ENCODE measurements at places on chromosomes 12 and 14.
A peak's percentile ranks its signal among the peaks of the same experiment; 100 is the strongest.

GRCh38 chr12:124036657-124037109, 63.7 kb downstream of the ZNF664 start:
- peak; percentile 37 for DNase-seq

DNA sequence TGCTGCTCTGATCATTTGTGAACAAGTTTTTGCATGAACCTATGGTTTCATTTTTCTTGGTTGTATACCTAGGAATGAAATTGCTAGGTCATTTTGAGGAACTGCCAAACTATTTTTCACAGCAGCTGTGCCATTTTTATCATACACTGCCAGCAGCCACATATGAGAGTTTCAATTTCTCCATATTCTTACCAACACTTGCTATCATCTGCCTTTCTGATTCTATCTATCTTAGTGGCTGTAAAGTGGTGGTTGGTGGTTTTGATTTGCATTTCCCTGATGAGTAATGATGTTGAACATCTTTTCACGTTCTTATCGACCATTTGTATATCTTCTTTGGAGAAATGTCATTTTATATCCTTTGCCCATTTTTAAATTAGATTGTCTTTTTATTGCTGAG, 146.1 kb downstream of the C12orf75 start:
- no peak for DNase-seq

GRCh38 chr12:1382826-1383225, 211.6 kb downstream of the FBXL14 start:
- no peak for DNase-seq

- no peak for DNase-seq
Measured at GRCh38 chr12:50099302-50100008, 4.4 kb upstream of the GPD1 start.

DNA sequence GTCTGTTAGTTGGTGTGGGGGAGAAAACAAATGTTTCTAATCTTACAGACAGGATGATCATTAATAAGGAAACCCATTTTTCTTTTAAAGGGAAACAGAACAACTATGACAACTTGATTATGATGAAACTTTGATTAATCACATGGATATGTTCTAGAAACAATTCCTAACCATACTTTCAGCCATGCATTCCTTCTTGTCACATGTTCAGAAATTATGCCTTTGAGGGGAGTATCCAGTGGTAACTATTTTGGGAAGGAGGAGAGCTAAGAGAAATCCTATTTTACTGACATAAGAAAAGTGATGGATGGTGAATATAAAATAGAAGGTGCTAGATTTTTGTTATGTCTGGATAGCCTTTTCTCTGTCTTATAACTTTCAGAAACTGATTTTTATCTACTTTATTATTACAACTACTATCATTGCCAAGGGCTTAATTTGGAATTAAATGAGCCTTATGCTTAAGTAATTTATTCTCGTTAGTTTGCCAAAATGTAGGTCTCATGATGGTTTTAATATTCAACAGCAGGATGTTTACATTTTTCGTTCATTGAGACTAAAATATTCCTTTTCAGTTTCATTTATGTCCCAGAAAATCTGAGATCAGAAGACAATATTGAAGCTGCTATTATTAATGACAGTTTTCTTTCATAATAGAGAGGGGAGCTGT, 200.1 kb downstream of the TMTC2 start:
- no peak for DNase-seq

GRCh38 chr12:92496790-92497189, 206.0 kb upstream of the PLEKHG7 start:
- no peak for DNase-seq

DNA sequence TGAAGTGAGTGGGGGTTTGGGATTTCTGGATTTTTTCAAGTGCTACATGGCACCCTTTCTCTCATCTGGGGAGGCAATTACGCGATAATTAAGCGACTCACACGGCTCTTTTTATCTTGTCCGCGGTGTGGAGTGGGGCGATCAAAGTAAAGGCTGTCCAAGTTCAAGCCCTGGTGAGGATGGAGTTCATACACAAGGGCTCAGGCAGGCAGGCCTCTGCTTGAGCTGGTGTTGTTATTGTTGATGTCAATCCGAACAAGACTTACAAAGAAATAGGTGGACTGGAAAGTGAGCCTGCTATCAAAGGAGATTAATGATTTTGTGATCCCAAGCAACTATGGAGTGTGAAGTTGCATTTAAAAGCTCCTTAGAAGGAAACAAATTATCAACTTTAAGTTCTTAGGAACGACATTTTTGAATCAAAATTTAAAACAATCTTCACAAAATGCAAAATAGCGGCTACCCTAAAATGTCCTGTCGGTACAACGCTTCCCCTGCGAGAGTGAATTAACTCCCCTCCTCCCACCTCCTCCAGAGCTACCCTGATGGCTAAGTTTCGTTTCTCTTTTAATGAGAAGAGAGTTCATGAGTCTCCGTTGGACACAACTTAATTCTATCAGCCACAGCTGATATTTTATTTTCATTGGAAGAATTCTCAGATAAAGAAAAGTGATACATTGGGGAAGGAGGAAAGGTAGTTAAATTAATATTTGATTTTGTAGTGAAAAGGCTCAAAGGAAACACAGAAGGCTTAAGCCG, 5.9 kb downstream of the FOXA1 start:
- no peak for DNase-seq

GRCh38 chr14:54175298-54175942, 218.8 kb upstream of the BMP4 start:
- DNase-seq = peak; percentile 59

DNA sequence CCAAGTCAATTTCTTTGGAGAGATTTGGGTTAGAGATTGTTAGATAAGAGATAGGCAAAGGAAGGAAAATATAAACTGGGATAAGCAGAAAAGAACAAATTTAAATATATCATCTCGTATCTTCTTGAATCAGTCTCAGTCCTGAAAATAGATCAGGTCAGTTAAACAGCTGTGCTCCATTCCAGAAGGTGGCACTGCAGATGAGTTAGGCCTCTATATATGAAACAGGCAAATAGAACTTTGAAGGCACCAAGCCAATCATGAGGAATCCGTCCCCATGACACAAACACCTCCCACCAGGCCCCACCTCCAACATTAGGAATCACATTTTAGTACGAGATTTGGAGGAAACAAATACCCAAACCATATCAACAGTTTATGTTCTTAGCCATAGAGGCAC, 605.5 kb upstream of the USP15 start:
- DNase-seq = no peak

DNA sequence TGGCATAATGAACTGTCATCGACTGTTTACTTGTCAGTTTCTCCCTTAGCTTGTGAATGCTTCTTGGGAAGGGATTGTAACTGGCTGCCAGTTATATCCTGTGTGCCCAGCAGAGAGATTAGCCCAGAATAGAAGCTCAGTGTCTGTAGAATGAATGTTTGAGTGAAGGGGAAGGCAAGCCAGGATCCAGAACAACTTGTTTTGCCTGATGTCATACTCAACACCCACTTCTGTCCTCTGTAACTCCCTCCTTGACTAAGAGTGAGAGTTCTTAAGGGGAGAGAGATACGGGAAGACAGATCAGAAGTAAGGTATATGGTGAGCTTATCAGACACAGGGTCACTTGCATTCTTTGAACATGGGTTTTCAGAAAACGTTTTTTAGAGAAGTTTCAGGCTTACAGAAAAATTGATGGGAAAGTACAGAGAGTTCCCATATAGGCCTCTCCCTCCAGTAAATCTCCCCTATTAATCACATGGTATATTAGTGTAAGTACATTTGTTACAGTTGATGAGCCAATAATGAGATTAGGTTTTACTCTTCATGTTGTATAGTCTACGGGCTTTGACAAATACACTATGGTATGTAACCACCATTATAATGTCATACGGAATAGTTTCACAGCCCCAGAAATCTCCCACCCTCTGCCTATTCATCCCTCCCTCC, 5.6 kb upstream of the SPPL3 start:
- DNase-seq = no peak

- DNase-seq = no peak
Measured at GRCh38 chr14:99662846-99663245, 17.9 kb downstream of the HHIPL1 start.

DNA sequence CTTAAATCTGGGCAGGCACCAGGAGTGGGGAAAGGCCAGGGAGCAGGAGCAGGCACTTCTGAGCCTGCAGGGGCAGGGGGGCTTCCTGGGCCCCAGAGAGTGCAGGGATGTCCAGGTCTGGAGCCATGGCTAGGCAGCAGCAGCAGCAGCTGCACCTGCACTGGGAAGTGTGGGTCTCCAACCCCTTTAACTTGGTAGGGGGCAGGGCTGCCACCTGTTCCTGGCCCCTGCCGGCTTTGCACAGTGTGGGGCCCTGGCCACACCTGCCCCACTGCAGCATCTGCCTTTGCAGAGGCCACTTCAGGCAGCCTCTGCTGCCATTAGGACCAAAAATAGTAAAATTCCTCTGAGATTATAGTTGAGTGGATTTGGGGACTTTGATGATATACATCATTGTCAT, 138.5 kb downstream of the SLC16A7 start:
- no peak for DNase-seq

GRCh38 chr12:3076730-3077571, at the start of gene TSPAN9:
TSS of gene TSPAN9 (plus strand) at chr12:3077379. CDS start at chr12:3201194, 123,815 bp downstream.
- peak; percentile 82 for DNase-seq

DNA sequence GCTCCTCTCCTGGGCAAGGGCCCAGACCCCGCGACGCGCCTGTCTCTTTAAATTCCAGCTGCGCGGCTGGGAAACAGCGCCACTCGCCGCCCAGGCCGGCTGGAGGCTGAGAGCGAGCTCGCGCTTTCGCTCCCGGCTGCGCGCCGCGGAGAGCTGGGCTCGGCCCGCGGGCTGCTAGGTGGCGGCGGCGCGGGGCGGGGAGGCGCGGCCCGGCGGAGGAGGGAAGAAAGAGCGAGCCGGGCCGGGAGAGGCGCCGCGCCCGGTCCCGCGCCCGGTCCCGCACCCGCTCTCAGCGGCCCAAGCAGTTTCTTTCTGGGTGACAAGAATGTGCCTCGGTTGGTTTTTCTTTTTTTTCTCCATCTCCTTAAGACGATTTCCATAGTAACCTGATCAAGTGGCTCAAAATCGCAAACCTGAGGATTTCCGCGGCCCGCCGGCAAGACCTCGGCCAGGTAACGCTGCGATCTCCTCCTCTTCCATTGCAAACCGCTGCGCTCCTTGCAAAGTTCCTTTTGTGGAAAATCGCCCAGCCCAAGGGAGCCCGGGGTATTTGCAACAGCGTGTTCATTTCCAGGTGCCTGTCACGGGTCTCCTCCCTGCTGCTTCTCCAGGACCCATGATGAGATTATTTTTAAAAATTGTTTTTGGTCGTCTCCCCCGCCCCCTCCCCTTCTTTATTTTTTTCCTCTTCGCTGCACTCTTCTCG, 259.5 kb upstream of the E2F7 start:
- DNase-seq = peak; percentile 44

DNA sequence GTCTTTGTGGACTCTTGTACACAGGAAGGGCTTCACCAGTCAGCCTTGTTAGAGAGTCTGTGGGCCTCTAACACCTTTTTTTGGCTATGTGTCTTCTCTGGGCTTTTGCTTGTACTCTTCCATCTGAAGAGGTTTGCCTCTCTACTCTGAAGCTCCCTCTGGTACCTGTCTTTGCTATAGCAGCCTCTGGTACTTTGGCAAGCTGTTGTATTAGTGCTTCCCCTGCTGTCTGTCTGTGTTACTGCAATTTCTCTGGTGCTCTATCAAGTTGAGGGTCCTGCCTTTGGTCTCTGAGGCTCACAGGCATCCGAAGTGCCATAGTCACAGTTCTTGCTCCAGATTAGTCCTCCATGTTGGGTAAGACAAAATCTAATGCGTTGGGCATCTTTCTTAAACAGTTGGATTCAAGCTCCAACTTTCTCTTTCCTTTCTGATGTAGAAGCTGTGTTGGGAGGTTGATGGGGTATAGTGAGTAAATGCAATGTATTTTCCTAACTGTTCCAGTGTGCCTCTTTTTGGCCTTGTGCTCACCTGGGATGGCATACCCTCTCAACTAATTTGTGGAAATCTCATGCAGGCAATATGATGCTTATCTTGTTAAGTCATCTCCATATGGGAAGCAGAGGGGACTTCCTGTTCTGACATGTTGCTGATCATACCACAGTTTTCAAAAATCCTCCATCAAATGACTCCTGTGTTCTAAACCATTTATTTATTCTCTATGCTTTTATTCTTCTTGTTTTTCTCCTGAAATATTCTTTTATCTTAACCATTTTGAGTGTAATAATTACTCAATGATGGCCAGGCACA, 88.8 kb downstream of the ATF7IP start:
- DNase-seq = no peak

- DNase-seq = no peak
Measured at GRCh38 chr12:12379831-12380730, 23.2 kb downstream of the BORCS5 start.

- no peak for DNase-seq
Measured at GRCh38 chr14:100075681-100076080, 10.5 kb downstream of the EVL start.

- peak; percentile 30 for DNase-seq
Measured at GRCh38 chr12:24991209-24992049, 42.5 kb upstream of the BCAT1 start.

GRCh38 chr14:90454041-90455000, 57.5 kb downstream of the CALM1 start:
- no peak for DNase-seq

GRCh38 chr12:67274186-67274585, 5.0 kb downstream of the CAND1 start:
- DNase-seq = no peak

- peak; percentile 20 for DNase-seq
Measured at GRCh38 chr12:123533672-123534643, at the start of gene RILPL1. TSS of gene RILPL1 (minus strand) at chr12:123533719. CDS start at chr12:123533482, 237 bp downstream.

- peak; percentile 35 for DNase-seq
Measured at GRCh38 chr12:45543887-45544286, 185.6 kb upstream of the ARID2 start.

DNA sequence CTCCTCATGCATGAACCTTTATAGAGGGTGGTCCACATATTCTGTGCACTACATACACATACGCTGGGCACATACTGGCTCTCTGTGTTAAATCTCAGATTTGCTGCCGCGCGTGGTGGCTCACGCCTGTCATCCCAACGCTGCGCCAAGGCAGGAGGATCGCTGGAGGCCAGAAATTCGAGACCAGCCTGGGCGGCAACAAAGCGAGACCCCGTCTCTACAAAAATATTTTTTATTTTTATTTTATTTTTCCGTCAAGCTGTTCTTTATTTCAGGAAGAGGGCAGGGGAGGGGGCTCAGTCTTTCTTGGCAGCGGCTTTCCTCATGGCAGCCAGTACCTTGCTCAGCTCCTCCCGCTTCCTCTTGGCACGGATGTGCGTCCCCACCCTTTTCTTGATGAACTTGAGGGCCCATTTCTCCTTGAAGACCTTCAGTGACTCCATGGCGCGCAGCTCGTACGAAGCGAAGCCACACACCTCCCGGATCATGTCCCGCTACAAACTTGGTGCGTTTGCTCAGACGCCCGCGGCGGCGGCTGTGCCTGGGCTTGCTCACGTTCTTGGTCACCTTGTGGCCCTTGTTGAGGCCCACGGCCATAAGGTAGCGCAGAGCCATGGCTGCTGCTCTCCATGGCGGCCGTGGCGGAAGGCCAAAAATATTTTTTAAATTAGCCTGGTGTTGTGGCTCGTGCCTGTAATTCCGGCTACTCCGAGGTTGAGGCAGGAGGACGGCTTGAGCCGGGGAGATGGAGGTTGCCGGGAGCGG, 3.2 kb downstream of the DCAF4 start:
- no peak for DNase-seq

GRCh38 chr14:58460772-58461171, 33.3 kb downstream of the KIAA0586 start:
- no peak for DNase-seq

GRCh38 chr12:25866586-25867378, 91.7 kb upstream of the RASSF8 start:
- no peak for DNase-seq

- DNase-seq = no peak
Measured at GRCh38 chr12:46304070-46304469, 35.2 kb upstream of the SLC38A1 start.

- DNase-seq = no peak
Measured at GRCh38 chr12:109632342-109632741, 58.7 kb downstream of the MVK start.
